ENCODE measurements at places on chromosomes 5 and 9. TPM values are rescaled to one million over a fixed set of nuclear protein-coding genes. Genes with fewer than 3 reads are reported as not detected.

MYOZ3 gene
- not detected for total RNA-seq

ANKRD55 gene
- not detected for total RNA-seq

TRPM6 gene
- 2.5 TPM for total RNA-seq

ITK gene
- total RNA-seq: not detected

KLF9 gene
- 2.9 TPM for total RNA-seq

NEUROG1 gene
- not detected for total RNA-seq

KIF12 gene
- 2.0 TPM for total RNA-seq

SSNA1 gene
- 143 TPM for total RNA-seq

ZDHHC11B gene
- total RNA-seq: 1.1 TPM
